ENCODE measurements at places on chromosomes 7 and 10. TPM values are rescaled to one million over a fixed set of nuclear protein-coding genes. Genes with fewer than 3 reads are reported as not detected.

The GPR26 gene
- not detected for total RNA-seq

The PIK3CG gene
- total RNA-seq = 12.1 TPM

The CAMK2B gene
- total RNA-seq = 1.5 TPM

The GNAT3 gene
- total RNA-seq = not detected

The ERVW-1 gene
- not detected for total RNA-seq

The ELOVL3 gene
- not detected for total RNA-seq

The OR2A42 gene
- 0.42 TPM for total RNA-seq

The HECTD2 gene
- total RNA-seq = 100 TPM

The ZNF680 gene
- 63.0 TPM for total RNA-seq

The NUDT13 gene
- total RNA-seq = 1.3 TPM

The FAM24B gene
- total RNA-seq = 2.4 TPM

The TMEM196 gene
- 1.0 TPM for total RNA-seq

The CYP3A7 gene
- 0.21 TPM for total RNA-seq

The UTF1 gene
- total RNA-seq = not detected

The SLC12A9 gene
- total RNA-seq = 13.6 TPM

The FIGNL1 gene
- total RNA-seq = 31.6 TPM

The FFAR4 gene
- total RNA-seq = 0.16 TPM

The RELN gene
- 26.3 TPM for total RNA-seq

The KCNIP2 gene
- 2.4 TPM for total RNA-seq

The TCERG1L gene
- total RNA-seq = 0.32 TPM

The ZWINT gene
- 20.2 TPM for total RNA-seq

The IKZF1 gene
- total RNA-seq = 7.8 TPM

The EEF1AKMT2 gene
- 65.9 TPM for total RNA-seq

The CXCL12 gene
- total RNA-seq = 154 TPM

The SORCS1 gene
- total RNA-seq = 14.8 TPM
